HepG2 (cell line): ENCODE measurements at places on chromosomes 6 and 20. TPM values are rescaled to one million over a fixed set of nuclear protein-coding genes. Genes with fewer than 3 reads are reported as not detected.

- DNase-seq = no peak
Measured at GRCh38 chr6:12258591-12259075, 31.5 kb upstream of the EDN1 start.

DNA sequence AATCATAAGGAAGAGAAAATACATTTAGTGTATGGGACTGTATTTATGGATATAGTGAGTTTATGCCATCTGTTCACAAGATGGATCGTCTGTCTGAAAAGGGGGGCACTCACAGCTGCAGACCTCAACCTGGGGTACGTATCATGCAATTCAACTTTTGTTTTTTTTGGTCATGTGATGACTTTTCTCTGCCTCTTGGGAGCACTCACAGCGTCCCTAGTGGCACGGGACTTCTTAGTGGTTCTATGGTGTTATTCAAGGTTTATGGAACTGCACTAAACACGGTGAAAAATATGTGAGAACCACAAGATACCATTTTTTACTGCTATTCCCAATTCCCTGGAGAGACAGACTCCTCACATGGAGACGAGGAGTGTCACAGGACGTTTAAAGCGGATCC is 60.4 kb upstream of the MPC1 start:
- no peak for DNase-seq

C20orf144 gene
- total RNA-seq = 0.09 and 0.14 TPM in 2 replicates

RAD21L1 gene
- total RNA-seq = not detected in 2 replicates
